ENCODE measurements at places on chromosomes 2 and 18.

GRCh38 chr2:67289271-67289670 is 107.9 kb upstream of the ETAA1 start:
- no peak for DNase-seq

GRCh38 chr2:121251497-121251896 is 33.5 kb downstream of the TFCP2L1 start:
- DNase-seq = no peak

- DNase-seq = no peak
Measured at GRCh38 chr18:27985832-27986231, 191.1 kb downstream of the CDH2 start.

GRCh38 chr2:75920859-75921551 is 210.3 kb upstream of the GCFC2 start:
- no peak for DNase-seq

GRCh38 chr2:79235135-79235534 is 75.6 kb upstream of the REG3A start:
- no peak for DNase-seq

DNA sequence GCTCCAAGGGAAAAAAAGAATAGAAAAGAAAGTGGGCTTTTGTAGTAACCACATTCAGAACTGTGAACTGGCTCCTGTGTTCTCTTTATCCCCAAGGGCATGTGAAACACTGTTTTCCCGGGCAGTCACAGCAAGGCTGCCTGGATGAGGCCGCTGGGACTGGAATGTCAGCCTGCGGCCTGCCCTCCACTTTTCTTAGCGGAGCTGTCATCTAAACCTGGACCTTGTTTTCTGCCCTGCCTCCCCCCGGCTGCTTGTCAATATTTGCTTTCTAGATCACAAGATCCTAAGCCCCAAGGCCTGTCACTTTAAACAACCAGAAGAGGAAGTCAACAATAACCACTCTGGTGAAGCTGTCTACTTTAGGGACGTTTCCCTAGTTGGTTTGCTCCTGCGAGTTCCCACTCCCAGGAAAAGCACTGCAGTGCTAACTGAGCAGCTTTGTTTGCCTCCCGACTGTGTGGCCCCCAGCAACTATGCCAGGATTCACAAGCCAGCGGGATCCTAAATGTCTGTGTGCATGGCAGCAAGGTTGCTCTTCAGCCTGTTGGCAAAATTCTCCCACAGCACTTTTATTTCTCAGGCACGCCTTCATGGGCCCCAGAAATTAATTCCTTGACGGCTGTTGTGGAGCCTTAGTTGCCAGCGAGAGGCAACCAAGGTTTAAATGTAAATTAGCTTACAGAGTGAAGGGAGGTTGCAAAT is 30.6 kb downstream of the SOWAHC start:
- DNase-seq = peak; percentile 4

GRCh38 chr2:145116834-145117725 is 597.2 kb upstream of the ZEB2 start:
- DNase-seq = no peak

GRCh38 chr2:95578539-95578938 is 13.3 kb upstream of the TRIM43 start:
- no peak for DNase-seq

Data from NCI-H526 (cell line).